ENCODE measurements at places on chromosomes 7 and 10.

DNA sequence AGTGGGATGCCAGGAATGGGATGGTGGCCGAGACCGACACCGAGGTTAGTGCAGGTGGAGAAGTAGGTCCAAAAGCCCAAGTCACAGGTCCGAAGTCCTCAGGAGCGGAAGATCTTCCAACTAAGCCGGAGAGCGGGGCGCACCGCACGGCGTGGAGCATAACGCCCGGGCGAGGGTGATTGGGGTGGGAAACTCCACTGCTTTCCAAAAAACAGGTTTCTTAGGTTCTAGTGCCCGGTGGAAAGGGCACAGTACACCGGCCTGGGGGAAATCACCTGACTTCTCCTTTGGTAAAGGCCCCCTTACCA, 11.4 kb upstream of the SPAG6 start:
- DNase-seq: no peak

DNA sequence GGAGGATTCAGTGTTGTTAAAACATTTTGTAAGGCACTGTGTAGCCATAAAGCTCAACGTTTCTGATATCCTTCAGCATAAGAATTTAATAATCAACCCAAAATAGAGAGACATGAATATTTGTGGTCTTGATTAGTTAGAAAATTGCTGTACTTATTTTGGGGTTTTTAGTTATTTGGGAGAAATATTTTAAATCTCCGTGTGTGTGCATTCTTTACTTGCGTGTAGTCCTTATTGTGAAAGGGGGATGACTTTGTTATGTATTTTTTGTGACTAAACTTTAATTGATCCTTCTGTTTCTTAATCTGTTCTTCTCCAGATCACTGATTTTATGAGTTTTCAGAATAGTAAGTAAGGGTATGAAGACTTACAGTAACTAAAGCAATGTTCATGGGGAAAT, 81.2 kb downstream of the ZNRF2 start:
- no peak for DNase-seq

GRCh38 chr7:81457852-81458522, 311.9 kb downstream of the HGF start:
- DNase-seq: no peak

DNA sequence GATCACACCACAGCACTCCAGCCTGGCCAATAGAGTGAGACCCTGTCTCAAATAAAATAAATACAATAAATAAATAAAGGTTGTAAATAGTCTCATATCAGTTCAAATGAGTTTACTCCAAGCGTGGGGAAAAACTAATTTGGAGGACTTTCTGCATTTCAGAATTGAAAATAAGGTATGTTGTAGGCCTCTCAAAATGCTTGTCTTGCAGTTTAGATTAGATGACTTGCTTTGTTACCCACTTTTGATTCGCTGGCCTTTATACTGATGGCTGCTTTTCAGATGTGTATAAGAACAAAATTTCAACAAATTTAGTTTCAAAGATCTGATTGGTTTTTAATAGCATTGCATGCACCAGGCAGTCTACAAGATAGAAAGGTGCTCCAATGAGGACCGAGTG, 2.2 kb upstream of the C10orf143 start:
- DNase-seq: no peak

- DNase-seq: no peak
Measured at GRCh38 chr7:2508327-2509215, 11.0 kb upstream of the LFNG start.

DNA sequence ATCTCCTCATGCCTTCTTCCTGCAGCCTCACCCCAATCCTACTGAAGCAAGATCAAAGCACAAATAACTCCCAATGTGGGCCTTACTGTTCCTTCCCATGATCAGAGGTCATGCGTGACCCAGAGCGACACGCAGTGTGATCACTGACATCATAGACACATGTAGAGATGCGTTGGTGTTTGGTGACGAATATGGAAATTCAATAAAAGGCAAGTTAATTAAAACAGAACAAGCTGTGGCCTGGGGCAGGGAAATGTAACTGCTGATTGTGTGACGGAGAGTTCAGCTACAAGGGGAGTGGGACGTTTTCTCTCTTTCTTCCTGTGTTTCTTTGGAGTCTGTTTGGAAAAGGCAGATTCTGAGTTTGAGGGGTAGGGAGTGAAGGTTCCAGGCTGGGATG, 34.8 kb upstream of the CARD11 start:
- DNase-seq: no peak

DNA sequence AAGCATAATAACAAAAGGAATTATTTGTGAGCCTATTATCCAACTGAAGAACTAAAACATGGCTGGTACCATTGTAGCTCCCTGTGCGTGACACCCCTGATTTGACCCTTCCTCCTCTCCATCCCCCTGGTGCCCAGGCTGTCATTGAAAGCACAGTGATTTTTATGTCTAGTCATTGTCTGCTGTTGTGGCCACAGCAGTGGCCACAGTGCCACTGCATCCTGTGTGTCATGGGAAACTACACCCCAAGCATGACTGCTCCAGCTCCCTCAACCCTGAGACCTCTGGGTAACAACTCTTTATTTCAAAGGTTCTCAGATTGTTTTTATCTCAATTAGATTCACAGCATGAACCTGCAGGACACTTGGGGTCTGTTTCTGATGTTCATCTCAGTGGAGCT, 52.0 kb downstream of the ERLIN1 start:
- no peak for DNase-seq

- DNase-seq: no peak
Measured at GRCh38 chr7:98816241-98816640, 53.6 kb downstream of the TMEM130 start.

- no peak for DNase-seq
Measured at GRCh38 chr10:36506697-36507496, 618.5 kb upstream of the ANKRD30A start.

DNA sequence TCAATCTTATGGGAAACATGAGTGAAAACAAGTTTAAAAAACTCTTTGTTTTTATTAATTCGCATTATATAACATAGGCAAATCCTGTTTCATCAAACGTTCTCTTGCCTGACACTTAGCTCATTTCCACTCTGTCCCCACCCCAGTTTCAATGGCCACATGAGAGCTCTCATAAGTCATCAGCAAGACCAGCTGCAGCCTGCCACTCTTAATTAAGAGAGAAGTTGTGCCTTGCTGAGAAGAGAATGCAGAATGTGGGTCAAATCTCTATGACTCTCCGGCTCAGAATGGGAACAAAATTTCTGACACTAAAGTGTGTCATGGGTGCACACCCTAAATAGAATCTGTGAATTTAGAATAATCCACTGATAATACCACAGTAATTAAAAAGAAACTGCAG, 39.6 kb downstream of the ASAH2 start:
- no peak for DNase-seq

DNA sequence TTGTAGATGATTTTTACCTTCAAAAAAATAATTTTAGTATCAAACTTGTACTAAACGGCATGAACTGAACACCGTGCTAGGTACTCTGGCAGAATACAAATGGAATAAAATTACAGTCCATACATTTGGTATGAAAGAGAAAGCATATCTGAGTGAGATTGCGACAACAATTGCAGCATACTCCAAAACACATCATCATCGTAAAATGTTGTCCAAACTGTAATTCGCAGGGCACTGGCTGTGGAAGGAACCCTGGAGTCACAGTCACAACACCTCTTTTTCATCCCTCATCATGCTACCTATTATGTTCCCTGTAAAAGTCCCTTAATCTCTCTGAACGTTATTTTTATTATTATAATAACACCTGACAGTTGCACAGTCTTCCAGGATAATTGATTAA, 13.5 kb downstream of the CREM start:
- no peak for DNase-seq
